ENCODE measurements at places on chromosomes 4 and X. TPM values are rescaled to one million over a fixed set of nuclear protein-coding genes. Genes with fewer than 3 reads are reported as not detected.

- no peak for ATAC-seq
These were observed 116.4 kb downstream of the PPA2 start for GRCh38 chr4:105357258-105357980.

DNA sequence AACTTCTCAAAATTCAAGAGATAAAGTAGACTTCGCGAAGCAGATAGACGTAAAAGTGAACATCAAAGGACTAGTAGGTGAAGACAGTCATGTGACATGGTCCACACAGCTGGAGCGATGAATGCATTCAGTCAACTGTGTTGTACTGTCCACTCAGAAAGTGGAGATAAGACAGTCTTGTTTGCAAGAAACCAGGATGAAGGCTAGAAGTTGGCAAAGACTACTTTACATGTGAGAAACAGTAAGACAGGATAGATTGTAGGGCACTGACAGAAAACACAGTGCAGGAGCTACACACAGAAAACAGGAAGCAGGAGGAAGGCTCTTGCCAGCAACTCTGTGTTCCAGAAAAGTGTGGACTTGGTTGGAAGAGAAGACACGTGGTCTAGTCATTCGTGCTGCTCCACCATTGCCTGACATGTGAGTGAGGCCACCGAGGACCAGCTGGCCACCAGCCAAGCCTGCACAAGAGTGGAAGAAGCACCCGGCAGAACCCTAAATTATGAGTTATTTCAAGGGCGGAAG is 78.9 kb downstream of the FAT1 start:
- ATAC-seq = no peak

DNA sequence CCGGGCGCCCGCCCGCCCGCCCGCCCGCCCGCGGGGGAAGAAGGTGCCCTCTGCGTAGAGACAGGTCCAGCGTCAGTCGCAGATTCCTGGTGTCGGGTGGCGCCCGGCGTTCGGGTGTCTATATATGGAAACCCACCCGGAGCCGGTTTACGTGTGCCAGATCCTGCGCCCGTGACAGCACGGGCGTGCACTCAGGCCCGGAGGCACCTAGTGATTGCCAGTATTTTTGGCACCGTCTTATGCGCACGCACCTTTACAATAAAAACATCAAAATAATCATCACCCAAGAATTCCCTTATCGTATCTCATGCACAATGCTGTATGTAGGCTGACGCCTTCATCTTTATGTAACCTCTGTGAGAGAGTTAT is 519 bp downstream of the SLC25A4 start:
- ATAC-seq = peak; percentile 86

DNA sequence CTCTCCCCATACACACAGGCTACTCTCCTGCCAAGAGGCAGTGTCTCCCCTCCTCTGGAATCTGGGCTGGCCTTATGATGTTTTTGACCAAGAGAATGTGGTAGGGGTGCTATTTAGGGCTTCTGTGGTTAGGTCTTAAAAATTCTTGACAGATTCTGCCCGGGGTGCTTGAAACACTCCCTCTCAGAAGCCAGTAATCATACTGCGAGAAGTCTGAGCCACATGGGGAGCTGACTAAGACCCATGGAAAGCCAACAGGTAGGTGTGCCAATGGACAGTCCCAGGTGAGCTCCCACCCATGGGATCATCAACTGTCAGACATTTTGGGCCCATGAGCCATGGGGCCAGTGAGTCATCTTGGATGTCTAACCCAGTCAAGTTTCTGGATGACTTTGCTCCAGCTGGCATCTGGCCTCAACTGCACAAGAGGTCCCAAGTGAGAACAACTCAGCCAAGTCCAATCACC is 315.7 kb downstream of the FBXW7 start:
- ATAC-seq = no peak

DNA sequence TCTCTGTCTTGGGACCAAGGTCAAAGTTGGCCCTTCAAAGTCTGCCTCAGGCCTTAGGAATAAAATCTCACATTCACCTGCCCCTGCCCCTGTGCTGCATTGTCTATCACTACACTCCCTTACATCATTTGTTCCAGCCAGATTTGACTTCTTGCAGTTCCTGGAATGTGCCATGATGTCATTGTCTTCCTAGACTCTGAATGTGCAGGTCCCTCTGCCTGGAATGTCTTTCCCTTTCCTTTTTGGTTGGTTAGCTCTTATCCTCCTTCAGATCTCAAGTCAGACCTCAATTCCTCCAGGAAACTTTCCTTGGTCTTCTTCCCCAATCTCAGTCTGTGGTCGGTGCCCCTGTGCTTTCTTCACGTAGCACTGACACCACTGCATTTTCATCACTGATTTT is 67.7 kb upstream of the EFNB1 start:
- ATAC-seq = no peak

- ATAC-seq = peak; percentile 40
These were observed 841 bp downstream of the ACOT9 start for GRCh38 chrX:23742174-23742696.

DNA sequence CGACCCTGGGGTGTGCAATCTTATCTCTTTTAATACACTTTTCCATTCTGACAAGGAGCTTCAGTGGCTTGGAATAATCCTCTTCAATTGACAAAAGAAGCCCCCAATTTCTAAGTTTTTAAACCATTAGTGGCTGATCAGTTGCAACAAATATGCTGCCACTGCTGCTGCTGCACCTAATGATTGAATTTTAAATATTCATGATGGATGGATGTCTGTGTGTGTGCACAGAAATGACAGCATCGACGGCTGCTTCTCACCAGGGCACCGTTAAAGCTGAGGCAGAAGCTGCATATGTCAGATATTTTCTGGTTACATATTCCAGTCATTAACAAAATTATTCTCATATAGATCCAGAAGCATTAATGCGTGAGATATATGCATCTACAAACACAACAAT is 182.4 kb downstream of the MGST2 start:
- ATAC-seq = no peak

- no peak for ATAC-seq
These were observed 103.5 kb downstream of the FHDC1 start for GRCh38 chr4:153039542-153040185.

GRCh38 chr4:23969635-23970145 is 79.8 kb upstream of the PPARGC1A start:
- ATAC-seq = no peak

DNA sequence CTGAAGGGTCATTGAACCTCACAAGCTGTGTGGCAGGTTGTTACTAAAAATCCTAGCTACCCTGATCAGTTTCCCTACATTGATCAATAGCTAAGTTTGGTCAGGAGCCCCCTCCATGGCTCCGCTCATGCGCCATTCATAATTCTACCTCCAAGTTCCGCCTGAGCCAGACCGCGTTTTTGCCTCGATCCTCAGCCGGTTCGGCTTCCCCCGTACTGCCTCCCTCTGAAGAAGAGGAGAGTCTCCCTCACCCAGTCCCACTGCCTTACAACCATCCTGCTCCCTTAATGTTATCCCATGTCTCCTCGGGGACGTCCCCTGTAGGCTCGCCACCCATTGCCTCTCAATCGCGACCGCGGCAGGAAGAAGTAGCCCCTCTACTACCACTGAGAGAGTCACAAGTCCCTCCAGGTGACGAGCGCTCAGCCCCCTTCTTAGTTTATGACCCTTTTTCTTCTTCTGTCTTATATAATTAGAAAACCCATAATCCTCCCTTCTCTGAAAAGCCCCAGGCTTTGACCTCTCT is 158.2 kb downstream of the DEFB131A start:
- no peak for ATAC-seq

DNA sequence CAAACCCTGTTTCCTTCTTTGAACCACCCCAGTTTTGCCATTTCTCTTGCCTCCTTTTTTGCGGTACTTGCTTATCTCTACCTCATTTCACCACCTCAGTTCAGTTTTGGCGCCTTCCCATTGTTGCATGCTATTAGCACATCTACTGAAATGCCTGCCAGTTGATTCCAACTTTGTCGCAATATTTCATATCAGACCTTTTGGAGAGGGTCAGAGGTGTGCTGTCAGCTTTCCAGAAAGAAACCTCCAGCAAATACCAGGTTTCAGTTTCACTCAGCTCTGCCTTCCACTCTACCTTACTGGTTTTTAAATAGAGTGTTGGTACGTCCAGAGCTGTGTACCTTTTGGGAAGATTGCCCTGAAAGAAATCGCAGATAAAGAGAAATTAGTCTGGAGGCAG is 91.9 kb upstream of the CPEB2 start:
- no peak for ATAC-seq

DNA sequence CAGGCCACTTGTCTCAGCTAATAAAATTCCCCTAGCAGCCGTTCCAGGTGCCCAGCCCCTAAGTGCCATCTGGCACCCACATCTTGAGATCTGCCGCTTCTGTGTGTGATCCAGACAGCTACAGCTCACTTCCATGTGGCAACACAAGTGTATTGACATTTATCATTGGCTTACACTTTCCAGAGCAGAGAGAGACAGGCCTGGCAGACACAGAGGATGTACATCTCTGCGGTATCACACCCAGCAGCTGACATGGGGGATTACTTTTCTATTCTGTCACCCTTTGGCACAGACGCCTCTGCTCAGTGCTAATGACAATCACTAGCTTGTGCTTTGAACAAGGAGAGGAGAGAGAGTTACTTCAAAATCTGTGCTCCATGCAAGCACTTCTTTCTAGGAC is 195.9 kb downstream of the KDR start:
- ATAC-seq = no peak

DNA sequence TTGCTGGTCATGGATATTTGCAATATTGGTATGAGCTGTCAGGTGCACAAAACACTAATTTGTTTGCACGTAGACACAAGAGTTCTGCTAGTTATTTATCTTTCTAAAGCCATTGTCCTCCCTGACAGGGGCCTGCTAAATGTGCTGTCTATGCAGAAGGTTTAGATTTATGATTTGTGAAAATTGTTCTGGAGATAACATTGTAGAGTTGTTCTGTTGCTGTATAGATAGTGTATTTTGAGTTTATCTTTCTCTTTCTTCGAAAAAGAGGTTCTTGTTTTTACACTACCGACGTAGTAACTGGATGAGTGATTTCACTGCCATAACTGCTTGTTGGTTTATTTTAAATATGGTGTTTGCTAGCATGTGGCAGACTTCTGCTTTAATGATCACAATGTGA is 28.5 kb upstream of the FGG start:
- ATAC-seq = no peak

Gene TRIM61
- total RNA-seq = 0.99 TPM

Gene MAGEC3
- not detected for total RNA-seq

Gene MUC7
- total RNA-seq = not detected

Gene AGA
- total RNA-seq = 9.3 TPM

Gene SLC4A4
- total RNA-seq = 3.2 TPM

Gene PGAM4
- total RNA-seq = not detected

Gene TRPC5OS
- total RNA-seq = not detected

Measured in gastroesophageal sphincter (tissue), 4 donors.